Activated gamma-delta T cell treated with Interleukin-2 at 50 U/mL for 16 hours (primary cell): ENCODE measurements at places on chromosomes 6 and 20.
A peak's percentile ranks its signal among the peaks of the same experiment; 100 is the strongest.

- DNase-seq = no peak
Observed at GRCh38 chr20:24692446-24693200, 223.2 kb downstream of the SYNDIG1 start.

- DNase-seq = no peak
Observed at GRCh38 chr6:42335896-42336295, 115.8 kb downstream of the TRERF1 start.

- no peak for DNase-seq
Observed at GRCh38 chr6:43702171-43702533, 14.6 kb upstream of the MRPS18A start.

- DNase-seq = no peak
Observed at GRCh38 chr6:16950825-16951495, 150.9 kb upstream of the STMND1 start.

DNA sequence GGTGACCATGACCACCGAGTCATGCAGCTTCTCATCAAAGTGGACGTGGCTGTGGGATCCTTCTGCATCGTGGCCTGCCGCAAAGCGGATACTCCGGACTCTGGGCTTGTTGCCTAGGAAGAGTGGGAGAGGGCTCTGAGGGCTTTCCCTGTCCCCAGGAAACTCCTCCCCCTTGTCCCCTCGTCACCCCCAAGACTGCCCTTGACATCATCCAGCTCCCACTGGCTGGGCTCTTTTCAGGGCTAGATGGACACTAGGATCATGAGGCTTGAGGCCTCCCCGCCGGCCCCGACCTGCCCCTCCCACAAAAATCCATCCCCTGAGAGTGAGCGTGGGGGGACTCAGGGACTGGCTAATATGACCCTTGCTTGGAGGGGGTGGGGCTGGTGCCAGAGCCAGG, 9.0 kb downstream of the ADISSP start:
- DNase-seq = no peak

DNA sequence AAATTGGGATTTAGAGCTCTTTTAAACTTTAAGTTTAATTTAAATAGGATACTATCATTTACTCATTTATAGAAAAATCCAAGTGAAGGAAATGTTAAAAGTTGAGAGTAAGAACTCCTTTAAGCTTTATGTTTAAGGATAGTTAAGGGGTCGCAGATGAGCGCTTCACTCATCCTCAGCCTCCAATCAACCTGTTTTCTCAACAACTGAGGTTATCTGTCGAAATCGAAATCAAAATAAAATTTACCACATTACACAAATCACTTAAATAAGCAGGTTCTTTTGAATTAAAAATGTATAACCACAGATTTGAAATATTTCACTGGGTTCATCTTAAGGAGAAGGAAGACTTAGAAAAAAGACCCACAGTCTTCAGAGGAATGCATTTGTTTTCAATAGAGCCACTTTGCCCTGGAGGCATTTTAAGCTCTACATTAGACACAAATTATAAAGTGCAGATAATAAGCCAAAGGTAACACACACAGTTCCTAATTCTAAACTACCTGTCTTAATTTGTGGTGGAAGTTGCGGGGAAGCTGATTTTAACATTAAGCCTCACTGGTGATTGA, 5.5 kb downstream of the PAX1 start:
- DNase-seq = no peak

DNA sequence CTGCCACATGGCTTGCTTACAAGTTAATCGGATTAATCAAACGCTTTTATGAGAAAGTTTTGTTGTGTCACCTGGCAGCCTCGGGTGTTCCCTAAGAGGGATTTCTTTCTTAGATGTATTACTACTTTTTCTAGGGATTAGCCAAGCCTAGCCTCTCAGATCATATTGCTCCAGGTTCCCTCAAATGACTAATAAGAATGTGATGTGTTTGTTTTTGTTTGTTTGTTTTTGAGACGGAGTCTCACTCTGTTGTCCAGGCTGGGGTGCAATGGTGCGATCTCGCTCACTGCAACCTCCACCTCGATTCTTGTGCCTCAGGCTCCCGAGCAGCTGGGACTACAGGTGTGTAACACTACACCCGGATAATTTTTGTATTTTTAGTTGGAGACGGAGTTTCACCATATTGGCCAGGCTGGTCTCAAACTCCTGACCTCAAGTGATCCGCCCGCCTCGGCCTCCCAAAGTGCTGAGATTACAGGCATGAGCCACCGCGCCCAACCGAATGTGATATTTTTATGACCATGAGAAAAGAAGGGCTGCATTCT, 977 bp downstream of the HMGN4 start:
- DNase-seq = no peak

DNA sequence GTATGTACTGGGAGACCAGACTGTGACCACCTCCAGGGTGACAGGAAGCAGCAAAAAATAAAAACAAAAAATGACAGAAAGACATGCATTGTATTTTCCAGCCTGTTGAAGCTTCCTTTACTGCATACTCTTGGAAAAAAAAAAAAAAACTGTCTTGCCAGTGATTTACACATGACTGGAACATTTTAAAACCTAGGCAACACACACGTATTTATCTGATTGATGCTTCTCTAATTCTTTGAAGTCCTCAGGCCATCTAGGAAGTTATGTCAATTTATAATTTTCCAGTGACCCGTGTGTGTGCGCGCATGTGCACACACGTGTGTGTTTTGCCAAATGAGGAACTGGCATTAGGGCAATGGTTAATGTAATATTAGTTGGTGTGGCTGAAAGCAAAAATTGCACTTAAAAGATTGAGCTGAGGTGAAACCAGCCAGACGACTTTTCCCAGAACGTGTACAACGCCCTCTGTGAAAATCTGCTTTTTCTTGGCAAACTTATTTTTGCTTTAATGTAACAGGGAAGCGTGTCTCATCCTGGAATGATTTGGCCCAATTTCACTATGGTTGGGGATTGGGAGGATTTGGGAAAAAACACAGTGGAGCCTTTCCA, 315.2 kb downstream of the TFAP2A start:
- DNase-seq = no peak

DNA sequence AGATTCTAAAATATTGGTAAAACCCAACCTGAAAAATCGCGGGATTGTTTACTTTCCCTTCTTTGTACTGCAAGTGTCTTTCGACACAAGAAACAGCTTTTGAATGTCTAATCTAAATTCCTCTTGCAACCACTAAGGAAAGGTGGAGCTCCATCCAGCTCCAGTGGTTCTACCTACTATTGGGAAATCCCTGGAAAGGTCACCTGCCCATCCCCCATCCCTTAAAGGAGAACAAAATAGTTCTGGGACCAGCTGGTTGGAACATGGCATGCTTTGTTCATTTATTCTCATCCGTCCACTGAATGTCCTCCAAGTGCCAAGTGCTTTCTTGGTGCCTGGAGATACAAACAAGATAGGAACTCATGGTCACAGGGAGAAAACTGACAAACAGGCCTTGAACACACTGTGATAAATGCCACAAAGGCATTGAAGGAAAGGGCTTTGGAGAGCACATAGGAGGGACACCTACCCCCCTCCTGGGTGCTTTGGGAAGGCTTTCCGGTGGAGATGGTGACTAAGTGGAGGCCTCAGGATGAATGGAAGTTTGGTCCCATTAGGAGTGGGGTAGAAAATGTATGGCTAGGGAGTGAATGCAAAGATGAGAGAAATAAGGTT, 2.3 kb upstream of the CITED2 start:
- no peak for DNase-seq

- DNase-seq = no peak
Observed at GRCh38 chr6:148973538-148974208, 226.8 kb downstream of the UST start.

DNA sequence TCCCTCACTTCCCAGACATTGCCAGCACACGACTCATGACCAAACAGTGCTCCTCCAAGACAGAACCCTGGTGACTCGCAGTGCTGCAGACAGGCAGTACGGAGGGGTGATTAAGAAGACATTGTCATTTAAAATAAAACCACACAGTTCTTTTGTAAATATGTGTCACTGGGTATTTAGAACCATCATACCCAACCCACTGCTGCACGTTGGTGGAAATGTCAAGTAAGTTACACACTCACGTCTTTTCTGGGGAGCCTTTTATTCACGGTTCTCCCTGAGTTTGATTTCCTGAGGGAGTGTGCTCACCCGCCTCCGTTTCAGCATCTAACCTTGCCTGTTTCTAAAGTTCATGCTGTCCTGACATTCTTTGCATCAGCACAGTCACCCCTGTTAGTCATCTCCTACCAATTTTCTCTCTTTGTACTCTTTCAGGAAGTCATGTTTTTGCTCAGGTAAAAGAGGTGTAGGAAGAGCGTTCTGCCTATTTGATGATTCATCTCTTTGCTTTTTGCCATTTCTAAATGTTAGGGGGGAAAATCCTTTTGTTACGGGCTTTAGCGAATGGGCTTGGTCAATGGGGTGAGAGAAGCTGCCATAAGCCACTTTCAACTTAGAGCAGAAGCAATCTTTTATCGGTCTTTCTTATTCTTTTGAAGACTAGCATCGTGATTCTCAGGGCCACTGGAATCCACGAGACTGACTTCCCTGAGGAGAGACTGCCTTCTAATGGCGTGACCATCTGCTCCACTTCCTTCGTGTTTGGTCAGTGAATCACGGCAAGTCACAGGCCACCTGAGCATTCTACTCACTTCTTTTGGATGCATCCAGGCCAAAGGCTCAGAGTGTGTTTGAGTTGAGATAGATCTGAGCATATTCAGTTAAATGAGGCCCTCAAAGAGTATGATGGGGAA, 512.8 kb upstream of the JARID2 start:
- DNase-seq = peak; percentile 7

GRCh38 chr6:46997646-46998045, 44.5 kb downstream of the ADGRF1 start:
- no peak for DNase-seq

DNA sequence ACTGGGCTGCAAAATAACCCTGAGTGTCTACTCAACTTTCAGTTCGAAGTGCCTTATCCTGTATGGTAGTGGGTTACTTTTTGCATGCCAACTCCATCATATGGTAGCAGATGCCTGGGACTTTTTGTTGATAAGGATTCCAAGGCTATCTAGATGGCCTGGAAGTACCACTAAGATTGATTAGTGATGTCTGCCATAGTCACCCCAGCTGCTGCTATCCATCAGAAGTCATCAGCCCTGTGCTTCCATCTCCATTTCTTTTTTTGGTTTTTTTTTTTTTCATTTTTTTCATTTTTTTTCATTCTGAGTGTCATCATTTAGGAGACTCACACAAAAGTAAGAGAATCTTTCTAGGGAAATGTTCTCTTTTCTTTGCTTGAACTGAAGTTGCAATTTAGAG, 217.4 kb upstream of the PLCB4 start:
- no peak for DNase-seq

GRCh38 chr6:90654166-90654565, 67.3 kb upstream of the MAP3K7 start:
- DNase-seq = no peak

DNA sequence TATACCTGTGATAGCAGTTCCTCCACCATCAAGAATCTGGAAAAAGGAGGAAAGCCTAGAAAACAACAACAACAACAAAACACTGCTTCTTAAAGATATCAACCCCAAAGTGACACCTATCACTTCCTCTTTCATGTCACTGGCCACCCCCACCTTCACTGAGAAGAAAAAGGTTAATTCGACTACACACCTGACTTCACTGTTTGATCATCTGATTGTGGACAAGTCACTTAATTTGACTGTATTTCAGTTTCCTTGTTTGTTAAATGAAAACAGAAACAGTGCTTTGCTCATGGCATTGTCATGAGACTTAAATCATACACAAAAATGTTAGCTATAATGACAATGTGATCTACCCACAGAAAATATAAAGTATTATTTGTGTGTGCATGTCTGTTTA, 280.6 kb upstream of the SULF2 start:
- no peak for DNase-seq

GRCh38 chr20:50694379-50695134, 3.2 kb upstream of the RIPOR3 start:
- DNase-seq = no peak

DNA sequence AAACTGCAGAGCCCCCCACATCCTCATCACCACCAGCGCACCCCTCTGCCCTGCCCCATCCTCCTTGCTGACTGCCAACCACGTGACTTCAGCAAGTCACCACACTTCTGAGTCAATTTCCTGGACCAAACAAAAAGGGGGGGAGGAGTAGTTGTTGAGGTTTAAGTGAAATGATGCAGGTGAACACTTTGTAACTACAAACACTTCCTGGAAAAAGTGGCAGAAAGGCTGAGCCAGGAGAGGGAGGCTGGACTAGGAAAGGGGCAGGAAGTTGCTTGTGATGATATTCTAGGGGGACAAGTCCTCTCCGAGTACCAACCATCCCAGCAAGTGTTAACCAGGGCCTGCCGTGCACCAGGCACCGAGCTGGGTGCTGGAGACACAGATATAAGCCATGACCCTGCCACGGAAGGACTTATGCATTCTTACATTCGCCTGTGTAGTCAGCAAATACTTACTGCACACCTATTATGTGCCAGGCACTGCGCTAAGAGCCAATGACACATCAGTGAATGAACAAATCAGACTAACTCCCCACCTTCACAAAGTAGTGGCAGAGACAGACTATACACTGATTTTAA, 67.3 kb downstream of the PREX1 start:
- DNase-seq = peak; percentile 84

- DNase-seq = no peak
Observed at GRCh38 chr20:9611921-9612320, 97.5 kb downstream of the LAMP5 start.

DNA sequence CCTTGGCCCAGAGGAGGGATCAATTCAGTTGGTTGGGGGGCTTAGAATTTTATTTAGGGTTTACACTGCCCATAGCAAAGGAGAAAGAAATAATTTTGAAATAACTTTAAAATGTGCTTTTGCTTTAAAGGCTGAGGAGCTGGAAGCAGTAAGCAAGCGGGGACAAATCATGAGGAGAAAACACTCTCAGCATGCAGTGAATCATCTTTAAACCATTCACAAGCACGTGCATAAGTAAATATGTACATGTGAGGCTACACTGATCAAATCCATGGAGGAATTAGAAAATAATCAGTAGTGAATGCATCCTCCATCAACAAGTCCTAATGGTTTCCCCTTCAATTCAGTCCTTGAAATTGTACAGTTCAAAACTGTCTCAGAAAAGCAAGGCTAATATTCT, 181.0 kb downstream of the MTFR2 start:
- no peak for DNase-seq
